ENCODE measurements at places on chromosomes 7 and 10.

DNA sequence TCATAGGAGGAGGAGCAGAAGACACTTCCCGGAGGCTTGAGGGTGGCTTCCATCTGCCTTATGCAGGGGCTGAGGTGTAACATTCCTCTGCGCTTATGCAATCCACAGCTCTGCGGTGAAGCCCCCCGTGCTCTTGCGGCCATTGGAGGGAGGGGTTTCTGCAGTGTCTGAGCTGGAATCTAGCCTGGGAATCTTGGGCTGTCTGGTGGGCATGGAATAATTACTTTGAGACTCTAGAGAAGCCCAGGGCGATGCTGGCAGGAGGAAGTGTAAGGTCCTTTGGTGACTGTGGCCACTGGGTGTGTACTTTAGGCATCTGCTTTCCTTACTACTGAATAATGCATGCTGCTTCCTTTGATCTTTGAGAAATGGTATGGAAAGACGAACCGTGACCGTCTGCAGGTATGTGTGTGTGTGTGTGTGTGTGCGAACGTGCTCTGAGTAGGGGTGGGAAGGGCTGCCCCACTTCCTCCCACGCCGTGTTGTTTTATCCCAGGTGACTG lies 181.0 kb downstream of the PRPF18 start:
- no peak for DNase-seq

DNA sequence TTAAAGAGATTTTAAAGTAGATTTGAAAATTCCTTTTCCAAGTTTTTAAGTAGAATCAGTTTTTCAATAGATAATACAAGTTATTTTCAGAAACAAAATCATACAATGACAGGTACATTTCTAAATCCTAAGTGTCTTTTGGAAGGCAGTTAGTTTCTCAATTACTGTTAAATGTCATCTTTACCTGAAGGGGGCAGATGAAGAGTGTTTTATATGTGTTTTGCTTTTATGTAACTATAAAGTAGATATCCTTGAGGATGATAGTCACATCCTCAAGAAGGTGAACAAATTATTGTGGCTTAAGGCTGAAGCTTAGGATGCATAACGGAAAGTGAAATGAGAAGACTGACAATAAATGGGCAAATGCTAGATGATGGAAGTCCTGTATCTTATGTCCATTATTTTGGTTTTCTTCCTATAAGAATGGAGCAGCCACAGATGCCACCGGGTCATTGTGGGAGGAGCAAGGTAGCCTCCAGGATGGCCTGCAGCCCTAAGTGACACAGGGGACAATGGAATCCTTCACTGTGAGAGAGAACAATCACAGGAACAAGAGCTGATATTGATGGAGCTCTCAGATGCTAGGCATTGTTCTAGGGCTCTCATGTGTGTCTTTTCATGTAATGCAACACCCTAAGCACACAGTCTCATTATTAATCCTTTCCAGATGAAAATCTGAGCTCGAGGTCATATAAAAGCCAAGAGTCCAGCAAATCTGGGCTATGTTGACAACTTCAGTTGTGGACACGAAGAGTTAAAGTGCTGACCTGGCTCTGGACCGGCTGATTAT lies 14.1 kb upstream of the MKX start:
- DNase-seq = peak; percentile 50

DNA sequence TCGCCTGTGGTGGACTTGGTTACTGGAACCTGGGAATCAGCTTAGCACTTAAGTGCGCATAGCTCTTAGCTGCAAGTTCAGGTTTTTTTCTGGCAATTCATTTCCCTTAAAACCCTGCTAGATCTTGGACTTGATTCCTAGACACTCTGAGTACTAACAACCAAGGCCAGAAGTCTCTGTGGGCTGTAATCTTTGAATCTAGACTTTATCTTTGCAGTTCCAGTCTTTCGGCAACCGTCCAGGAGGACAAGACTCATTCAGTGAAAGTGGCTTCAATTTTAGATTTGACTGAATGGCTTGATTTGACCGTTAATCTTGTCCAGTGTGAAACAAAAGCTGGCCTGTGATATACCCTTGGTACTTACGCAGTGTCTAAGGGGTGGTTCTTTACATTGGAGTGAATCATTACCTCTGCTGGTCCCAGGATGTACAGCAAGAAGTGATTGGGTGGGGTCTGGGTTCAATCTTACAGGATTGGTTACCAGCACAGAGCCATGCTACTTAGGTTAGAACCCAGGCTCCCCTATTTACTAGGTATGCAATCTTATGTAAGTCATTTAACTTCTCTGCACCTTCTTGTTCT lies 16.4 kb downstream of the PTTG1IP2 start:
- no peak for DNase-seq

GRCh38 chr10:125551247-125551646 lies 131.7 kb downstream of the TEX36 start:
- no peak for DNase-seq

- DNase-seq = no peak
These were observed 7.8 kb upstream of the ABHD11 start for GRCh38 chr7:73746378-73746777.

- DNase-seq = no peak
These were observed 33.9 kb upstream of the SPOCK2 start for GRCh38 chr10:72122221-72122620.

GRCh38 chr7:33591490-33591889 lies 313.8 kb upstream of the BMPER start:
- DNase-seq = no peak

- no peak for DNase-seq
These were observed 22.3 kb downstream of the BZW2 start for GRCh38 chr7:16668049-16668858.

DNA sequence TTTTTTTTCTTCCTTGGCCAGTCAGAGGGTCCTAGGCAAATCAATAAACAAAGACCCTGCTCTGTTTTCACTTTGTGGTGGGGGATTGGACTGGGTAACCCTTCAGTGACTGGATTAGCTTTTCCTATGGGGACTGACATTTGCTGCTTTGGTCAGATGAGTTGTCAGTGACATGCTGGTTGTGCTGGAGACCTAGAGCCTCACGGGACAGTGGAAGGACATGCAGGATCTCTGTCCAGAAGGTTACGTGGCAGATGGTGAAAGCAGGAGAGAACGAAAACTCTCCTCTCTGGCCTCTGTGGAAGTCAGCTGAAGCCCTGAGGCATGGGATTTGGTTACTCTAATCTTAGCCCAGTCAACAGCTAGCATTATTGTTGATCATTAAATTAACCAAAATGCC lies 90.0 kb upstream of the BMPER start:
- DNase-seq = no peak

DNA sequence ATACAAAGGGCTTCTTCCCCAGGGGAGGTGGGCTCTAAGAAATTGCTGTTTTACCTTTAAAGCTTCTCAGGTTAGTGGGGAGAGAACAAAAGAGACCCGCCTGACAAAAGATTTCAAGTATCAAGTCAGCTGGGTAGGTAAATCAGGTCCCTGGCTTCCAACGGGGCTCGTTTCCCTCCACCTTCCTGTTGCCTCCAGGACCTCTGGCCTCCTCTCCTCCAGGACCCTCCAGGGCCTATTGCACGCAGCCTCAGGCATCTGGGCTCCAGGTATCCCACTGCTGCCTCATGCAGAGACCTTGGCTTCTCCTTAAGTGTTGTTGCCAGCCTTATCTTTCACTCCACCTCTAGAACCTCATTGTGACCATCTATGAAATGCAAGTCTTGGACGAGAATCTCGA lies 2.9 kb downstream of the BNIP3 start:
- no peak for DNase-seq

GRCh38 chr7:99112097-99112496 lies 31.8 kb downstream of the SMURF1 start:
- DNase-seq = no peak

- DNase-seq = peak; percentile 13
These were observed 373.3 kb downstream of the HTR7 start for GRCh38 chr10:90484518-90484917.

- DNase-seq = no peak
These were observed 527.3 kb upstream of the GHITM start for GRCh38 chr10:83612050-83612449.

GRCh38 chr10:62907470-62908212 lies 91.5 kb upstream of the EGR2 start:
- DNase-seq = no peak

- DNase-seq = peak; percentile 88
These were observed 57.1 kb downstream of the PLPP4 start for GRCh38 chr10:120514035-120514620.

- no peak for DNase-seq
These were observed 515 bp downstream of the GSDME start for GRCh38 chr7:24756545-24757352.

GRCh38 chr7:5597772-5598171 lies 174.1 kb upstream of the TNRC18 start:
- DNase-seq = peak; percentile 28

GRCh38 chr10:96863922-96864543 lies 31.9 kb downstream of the LCOR start:
- no peak for DNase-seq

- no peak for DNase-seq
These were observed 81.2 kb downstream of the VTI1A start for GRCh38 chr10:112528235-112528634.

GRCh38 chr7:30286749-30287148 lies 2.4 kb downstream of the ZNRF2 start:
- DNase-seq = no peak

DNA sequence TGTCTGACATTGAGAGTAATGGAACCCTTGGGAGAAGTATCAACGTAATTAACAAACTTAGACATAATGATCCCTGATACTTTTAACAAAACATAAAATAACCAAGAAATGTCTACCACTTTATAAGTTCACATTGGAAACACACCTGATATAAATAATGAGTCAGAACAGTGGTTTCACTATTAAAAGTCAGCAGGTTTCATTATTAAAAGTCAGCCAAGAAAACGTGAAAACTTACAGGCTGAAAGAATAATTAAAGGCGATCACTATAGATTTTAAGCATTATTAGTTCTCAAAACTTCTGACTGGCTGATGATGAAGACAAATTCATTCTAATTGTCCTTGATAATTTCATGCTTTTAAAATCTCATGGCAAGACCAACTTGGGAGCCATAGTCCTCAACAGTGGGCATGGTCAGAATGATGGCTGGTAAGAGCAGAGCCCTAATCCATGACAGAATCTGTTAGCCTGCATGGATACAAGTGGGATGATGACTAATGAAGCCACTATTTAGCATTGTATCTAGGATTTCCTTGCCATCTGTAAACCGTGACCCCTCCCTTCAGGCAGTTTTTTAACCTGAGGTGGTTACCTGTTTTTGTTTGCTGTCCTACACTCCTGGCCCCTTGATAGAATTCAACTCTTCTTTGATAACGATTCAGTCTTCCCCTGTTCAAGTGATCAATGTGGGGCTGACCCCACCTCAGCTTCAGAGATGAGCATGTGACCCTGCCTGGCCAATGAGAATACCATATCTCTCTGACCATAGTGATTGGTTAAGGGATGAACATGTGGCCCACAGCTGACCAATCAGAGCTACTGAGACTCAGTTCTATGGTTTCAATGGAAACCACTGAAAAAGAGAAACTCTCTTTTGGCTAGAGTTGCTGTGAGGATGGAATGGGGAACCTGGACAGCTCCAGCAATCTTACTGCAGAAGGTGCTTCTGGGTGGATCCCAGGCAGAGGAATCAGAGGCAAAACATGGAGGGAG lies 151.0 kb downstream of the PLPP4 start:
- DNase-seq = no peak

DNA sequence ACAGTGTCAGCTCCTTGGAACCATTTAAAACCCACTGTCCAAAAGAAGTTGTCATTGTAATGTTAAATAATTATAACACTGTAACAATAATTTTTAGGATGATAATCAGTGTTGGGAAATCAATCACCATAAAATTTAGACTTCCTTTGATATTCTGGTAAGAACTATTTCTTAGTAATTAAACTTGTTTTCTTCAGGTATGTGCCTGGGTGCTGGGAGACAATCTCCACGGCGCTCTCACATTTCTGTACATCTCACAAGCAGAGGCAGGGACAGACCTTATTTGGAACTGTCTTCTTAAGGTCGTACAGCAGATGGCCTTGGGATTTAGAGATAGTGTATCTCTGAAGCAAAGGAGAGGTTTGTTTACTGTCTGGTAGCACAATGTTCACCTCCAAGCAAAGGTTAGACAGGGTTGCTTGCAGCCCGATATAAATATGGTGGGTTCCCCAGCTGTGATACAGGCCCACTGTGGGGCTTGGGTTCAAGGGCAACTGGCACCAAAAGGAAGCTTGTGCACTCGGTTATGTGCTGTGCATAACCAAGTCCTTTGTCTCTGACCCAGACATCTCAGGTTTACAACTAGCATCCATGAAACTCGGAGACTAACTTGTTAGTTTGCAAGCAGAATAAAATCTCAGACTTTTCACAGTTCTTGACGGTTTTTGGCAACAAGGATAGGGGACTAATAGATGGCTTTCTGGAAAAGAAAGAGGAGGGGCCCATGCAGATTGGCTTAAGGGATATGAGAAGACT lies 125.5 kb downstream of the RNF32 start:
- no peak for DNase-seq

GRCh38 chr7:98826811-98827231 lies 43.0 kb downstream of the TMEM130 start:
- DNase-seq = no peak

DNA sequence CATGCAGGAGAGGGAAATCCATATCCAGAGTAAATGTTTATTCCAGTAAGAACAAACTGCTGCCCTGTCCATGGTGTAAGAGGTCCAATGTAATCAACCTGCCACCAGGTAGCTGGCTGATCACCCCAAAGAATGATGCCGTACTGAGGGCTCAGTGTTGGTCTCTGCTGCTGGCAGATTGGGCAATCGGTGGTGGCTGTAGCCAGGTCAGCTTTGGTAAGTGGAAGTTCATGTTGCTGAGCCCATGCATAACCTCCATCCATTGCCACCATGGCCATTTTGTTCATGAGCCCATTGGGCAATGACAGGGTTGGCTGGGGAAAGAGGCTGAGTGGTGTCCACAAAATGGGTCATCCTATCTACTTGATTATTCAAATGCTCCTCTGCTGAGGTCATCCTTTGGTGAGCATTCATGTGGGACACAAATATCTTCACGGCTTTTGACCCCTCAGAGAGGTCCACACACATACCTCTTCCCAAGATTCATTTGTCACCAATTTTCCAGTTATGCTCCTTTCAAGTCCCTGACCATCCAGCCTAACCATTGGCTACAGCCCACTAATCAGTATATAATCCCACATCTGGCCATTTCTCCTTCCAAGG lies 23.3 kb upstream of the PAPSS2 start:
- DNase-seq = no peak

DNA sequence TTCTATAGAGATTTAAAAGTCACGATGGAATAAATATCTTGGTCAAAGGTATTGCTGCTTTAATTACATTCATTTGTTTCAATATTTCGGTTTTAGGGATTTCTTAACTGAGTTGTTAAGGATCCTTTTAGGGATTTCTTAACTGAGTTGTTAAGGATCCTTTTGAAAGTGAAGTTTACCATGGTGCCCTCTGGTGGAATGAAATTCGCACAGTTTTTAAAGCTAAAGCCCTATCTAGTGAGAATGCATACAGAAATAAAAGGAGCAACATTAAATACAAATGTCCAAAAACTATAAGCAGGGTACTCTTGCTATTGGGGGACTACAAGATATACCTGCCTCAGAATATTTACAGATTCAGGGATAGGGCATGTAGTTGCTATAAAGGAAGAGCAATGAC lies 193.7 kb downstream of the RNLS start:
- peak; percentile 27 for DNase-seq

GRCh38 chr7:124752310-124752709 lies 13.3 kb downstream of the GPR37 start:
- no peak for DNase-seq

- no peak for DNase-seq
These were observed 135.3 kb downstream of the ZNF467 start for GRCh38 chr7:149637911-149638565.
